ENCODE measurements at places on chromosomes 7 and 10.

DNA sequence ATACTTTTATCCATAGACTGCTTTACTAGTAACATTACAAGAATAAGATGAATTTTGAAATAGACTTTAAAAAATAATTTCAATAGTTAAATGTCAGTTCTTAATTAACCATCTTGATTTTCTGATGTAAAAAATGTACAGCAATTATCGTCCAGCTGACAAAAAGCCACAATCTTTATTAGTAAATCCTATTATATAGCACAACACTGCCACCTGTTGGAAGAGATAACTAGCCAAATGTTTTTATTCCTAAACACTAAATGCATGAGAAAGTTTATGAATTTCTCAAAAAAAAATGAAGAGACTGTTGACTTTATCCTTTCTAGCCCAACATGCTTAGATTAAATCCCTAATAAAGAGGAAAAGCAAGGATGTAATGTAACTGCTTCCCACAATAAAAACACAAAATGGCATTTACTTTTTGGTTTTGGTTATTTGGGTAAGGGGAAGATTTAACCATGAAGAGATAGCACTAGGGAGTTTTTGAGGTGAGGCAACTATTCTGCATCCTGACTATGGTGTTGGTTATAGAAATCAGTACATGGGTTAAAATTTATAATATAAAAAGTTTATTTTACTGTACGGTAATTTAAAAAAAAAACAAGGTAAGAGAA lies 8.0 kb downstream of the COA1 start:
- no peak for DNase-seq

- DNase-seq = no peak
Measured at GRCh38 chr7:43873300-43873699, 4.0 kb upstream of the MRPS24 start.

DNA sequence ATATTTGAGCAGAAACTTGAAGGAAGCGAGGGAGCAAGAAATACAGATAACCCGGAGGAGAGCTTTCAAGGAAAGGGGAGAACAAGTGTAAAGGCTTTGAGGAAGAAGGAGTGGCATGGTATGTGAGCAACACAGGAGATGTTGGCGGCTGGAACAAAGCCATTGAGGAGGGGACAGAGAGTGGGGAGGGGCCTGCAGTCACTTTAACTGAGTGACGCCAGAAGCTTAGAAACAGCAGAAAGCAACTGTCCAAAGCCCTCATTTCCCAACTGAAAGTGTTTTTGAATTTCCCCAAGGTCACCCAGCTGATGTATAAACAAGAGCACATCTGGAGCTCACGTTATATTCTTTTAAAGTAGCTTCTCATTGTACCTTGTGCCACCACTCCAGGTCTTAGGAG lies 19.1 kb downstream of the AUTS2 start:
- DNase-seq = no peak

- no peak for DNase-seq
Measured at GRCh38 chr10:72561745-72562166, 64.1 kb downstream of the MICU1 start.

- no peak for DNase-seq
Measured at GRCh38 chr7:101845974-101846373, 28.5 kb downstream of the CUX1 start.

DNA sequence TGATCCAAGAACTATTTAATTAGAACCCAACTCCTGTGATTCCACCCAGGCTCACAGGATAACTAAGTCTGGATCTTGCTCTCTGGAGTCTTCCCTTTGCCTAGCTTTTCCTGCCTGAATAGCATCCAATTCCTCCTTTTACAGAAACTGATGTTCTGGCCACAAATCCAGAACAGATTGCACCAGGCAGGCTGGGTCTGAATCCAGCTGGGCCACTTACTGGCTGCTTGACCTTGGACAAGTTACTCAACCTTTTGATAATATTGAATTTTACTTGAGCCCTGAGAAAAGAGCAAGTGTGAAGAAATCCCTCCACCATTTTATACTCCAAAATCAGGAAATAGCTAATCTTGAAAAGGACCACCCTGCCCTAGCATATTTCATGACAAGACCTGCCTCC lies 55.5 kb upstream of the SLC35G1 start:
- no peak for DNase-seq

DNA sequence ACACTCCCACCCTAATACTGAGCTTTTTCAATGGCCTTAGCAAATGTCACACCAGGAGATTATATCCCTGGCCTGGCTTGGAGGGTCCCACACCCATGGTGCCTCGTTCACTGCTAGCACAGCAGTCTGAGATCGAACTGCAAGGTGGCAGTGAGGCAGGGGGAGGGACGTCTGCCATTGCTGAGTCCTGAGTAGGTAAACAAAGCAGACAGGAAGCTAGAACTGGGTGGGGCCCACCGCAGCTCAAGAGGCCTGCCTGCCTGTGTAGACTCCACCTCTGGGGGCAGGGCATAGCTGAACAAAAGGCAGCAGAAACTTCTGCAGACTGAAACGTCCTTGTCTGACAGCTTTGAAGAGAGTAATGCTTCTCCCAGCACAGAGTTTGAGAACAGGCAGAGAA lies 338.9 kb upstream of the MBL2 start:
- no peak for DNase-seq

GRCh38 chr10:123509338-123509737 lies 156.8 kb upstream of the GPR26 start:
- DNase-seq = no peak

GRCh38 chr10:5563991-5564536 lies 39.3 kb downstream of the CALML3 start:
- DNase-seq = peak; percentile 24

- DNase-seq = no peak
Measured at GRCh38 chr7:14228341-14228740, 238.9 kb upstream of the ETV1 start.
